ENCODE measurements at places on chromosomes 1 and 21.

- peaks cover 9% of the 10 kb centered on the region for H3K4me1 ChIP-seq
- H3K27me3 ChIP-seq: no peaks in the 10 kb centered on the region
Observed at GRCh38 chr1:1118011-1118875, 2.4 kb upstream of the C1orf159 start.

- no peak for DNase-seq
- no peak overlapping the region for H3K27ac ChIP-seq
- H3K4me1 ChIP-seq: no peaks in the 10 kb centered on the region
- H3K27me3 ChIP-seq: no peaks in the 10 kb centered on the region
- no peak overlapping the region for H3K4me3 ChIP-seq
Observed at GRCh38 chr1:173224280-173224892, 17.3 kb upstream of the TNFSF4 start.

DNA sequence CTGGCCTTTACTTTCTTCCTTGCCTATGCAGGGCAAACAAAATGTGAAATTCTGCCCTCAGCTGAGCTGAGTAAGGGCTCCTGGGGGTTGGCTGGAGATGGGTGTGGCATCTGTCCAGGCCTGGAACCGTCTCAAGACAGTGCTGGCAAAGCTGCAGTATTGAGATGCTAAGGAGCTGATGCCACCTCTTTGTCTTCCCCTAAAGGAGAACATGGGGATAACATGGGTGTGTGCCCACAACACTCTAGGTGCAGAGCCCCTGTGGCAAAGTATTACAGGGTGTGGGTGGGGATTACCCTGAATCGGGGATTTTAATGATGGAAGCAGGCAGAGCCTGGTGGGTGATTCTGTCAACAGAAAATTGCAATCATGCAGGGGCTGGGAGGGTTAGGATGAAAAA lies 2.5 kb upstream of the ST3GAL3 start:
- H3K27ac ChIP-seq: no peak overlapping the region
- peaks cover 7% of the 10 kb centered on the region for H3K36me3 ChIP-seq
- peaks cover 18% of the 10 kb centered on the region for H3K4me1 ChIP-seq
- H3K4me3 ChIP-seq: no peak overlapping the region
- no peaks in the 10 kb centered on the region for H3K27me3 ChIP-seq

GRCh38 chr1:212007886-212008285 lies 27.5 kb downstream of the INTS7 start:
- H3K4me3 ChIP-seq: no peak overlapping the region
- peaks cover 3% of the 10 kb centered on the region for H3K4me1 ChIP-seq
- no peaks in the 10 kb centered on the region for H3K27me3 ChIP-seq
- peaks cover 29% of the 10 kb centered on the region for H3K36me3 ChIP-seq
- H3K27ac ChIP-seq: no peak overlapping the region
- no peak for DNase-seq

DNA sequence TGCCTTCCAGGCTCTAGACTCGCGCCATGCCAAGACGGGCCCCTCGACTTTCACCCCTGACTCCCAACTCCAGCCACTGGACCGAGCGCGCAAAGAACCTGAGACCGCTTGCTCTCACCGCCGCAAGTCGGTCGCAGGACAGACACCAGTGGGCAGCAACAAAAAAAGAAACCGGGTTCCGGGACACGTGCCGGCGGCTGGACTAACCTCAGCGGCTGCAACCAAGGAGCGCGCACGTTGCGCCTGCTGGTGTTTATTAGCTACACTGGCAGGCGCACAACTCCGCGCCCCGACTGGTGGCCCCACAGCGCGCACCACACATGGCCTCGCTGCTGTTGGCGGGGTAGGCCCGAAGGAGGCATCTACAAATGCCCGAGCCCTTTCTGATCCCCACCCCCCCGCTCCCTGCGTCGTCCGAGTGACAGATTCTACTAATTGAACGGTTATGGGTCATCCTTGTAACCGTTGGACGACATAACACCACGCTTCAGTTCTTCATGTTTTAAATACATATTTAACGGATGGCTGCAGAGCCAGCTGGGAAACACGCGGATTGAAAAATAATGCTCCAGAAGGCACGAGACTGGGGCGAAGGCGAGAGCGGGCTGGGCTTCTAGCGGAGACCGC lies 2.0 kb upstream of the OLIG2 start:
- DNase-seq: no peak
- no peaks in the 10 kb centered on the region for H3K36me3 ChIP-seq
- H3K27ac ChIP-seq: no peak overlapping the region

GRCh38 chr1:58104960-58105359 lies 441.6 kb downstream of the OMA1 start:
- no peak overlapping the region for H3K27ac ChIP-seq
- no peaks in the 10 kb centered on the region for H3K36me3 ChIP-seq
- H3K4me1 ChIP-seq: no peaks in the 10 kb centered on the region
- no peak overlapping the region for H3K4me3 ChIP-seq
- no peaks in the 10 kb centered on the region for H3K27me3 ChIP-seq

DNA sequence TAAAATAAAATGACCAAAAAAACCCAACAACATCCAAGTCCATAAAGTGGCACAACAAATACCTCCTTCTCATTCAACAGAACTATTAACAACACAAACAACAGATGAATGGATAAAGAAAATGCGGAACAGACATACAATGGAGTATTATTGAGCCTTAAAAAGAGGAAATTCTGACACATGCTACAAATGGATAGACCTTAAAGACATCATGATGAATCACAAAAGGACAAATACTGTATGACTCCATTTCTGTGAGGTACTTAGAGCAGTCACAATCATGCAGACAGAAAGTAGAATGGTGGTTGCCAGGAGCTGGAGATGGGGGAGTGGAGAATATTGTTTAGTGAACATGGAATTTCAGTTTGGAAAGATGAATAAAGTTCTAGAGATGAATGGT lies 42.6 kb downstream of the EYA3 start:
- H3K27ac ChIP-seq: no peak overlapping the region
- no peak overlapping the region for H3K4me3 ChIP-seq
- no peak for DNase-seq
- no peaks in the 10 kb centered on the region for H3K4me1 ChIP-seq

DNA sequence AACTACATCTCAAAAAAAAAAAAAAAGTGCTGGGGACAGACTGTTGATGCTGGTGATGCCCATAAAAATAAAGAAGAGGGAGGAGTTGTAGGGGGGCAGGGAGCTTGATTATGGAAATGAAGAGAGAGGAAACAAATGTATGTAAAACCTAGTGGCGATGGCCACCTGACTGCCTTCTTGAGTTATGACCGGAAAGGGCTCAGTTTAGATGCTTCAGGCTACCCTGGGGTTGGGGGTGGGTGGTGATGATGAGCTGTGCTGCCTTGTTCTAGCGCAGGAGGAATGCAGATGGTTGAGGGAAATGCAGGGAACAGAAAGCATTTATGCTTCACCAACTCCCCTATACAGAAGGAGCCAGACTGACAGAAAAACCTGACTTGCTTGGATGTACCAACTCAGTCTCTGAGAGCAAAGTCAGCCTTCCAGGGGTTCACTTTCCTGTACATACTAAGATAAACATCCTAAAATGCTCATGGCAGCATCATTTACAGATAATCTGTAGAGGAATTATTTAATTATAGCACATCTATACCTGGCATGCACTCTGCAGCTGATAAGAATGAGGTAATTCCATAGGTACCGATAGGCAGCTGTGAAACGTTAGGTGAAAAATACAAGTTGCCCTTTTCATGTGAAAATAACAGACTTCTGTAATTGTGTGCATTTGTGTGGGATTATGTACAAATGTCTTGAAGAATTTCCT lies 8.0 kb upstream of the BCAR3 start:
- peaks cover 27% of the 10 kb centered on the region for H3K4me1 ChIP-seq
- H3K4me3 ChIP-seq: no peak overlapping the region
- DNase-seq: no peak
- H3K27ac ChIP-seq: peak overlapping the region; percentile 44

DNA sequence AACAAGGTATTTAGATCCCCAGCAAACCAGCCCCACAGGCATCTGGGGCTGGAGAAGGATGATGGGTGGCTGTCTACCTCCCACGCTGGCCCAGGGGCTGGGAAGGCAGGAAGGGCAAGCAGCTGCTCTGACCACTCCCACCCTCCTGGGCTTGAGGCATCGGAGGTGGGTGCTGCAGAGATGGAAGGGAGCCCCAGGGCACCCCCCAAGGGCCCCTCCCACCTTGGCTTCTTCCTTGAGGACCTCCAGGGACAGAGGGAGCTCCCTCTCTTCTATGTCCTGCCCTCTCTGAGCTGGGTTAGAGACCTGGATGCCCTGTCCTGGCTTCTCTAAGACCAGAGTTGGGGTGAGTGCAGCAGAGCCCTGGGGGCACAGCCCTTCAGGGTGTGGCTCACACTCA lies 3.1 kb downstream of the CD52 start:
- no peak overlapping the region for H3K4me3 ChIP-seq
- H3K27me3 ChIP-seq: no peaks in the 10 kb centered on the region
- H3K4me1 ChIP-seq: no peaks in the 10 kb centered on the region
- DNase-seq: no peak
- no peaks in the 10 kb centered on the region for H3K36me3 ChIP-seq

GRCh38 chr1:182629080-182629479 lies 24.9 kb upstream of the RGS16 start:
- H3K36me3 ChIP-seq: no peaks in the 10 kb centered on the region
- H3K27me3 ChIP-seq: 0 out of 2 replicates have a peak, but pooled peaks cover 2% of the 10 kb centered on the region
- H3K4me3 ChIP-seq: no peak overlapping the region
- no peaks in the 10 kb centered on the region for H3K4me1 ChIP-seq
- H3K27ac ChIP-seq: no peak overlapping the region

DNA sequence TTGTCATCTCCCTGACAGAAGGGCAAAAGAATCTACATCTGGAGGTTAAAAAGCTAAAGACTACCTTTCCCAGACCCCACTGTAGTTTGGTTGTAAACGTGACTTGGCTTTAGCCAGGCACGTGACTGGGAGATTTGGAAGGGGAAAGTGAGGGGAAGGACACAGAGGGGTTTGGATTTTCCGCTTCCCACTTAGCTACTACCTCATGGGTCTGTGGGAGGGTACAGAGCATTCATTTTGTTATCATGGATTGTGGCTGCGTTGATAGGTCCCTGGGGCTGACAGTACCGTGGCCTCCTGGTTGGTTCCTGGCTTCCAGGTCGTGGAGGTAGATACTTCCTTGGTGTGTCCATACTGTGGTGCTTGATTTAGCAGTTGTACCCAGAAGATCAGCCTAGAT lies 2.6 kb downstream of the CHD1L start:
- no peaks in the 10 kb centered on the region for H3K27me3 ChIP-seq
- H3K36me3 ChIP-seq: peaks cover 5% of the 10 kb centered on the region
- no peak overlapping the region for H3K27ac ChIP-seq
- H3K4me1 ChIP-seq: peaks cover 12% of the 10 kb centered on the region
- no peak overlapping the region for H3K4me3 ChIP-seq

GRCh38 chr1:91744953-91745639 lies 140.9 kb downstream of the TGFBR3 start:
- no peaks in the 10 kb centered on the region for H3K27me3 ChIP-seq
- H3K27ac ChIP-seq: peak overlapping the region; percentile 64
- no peak overlapping the region for H3K4me3 ChIP-seq

DNA sequence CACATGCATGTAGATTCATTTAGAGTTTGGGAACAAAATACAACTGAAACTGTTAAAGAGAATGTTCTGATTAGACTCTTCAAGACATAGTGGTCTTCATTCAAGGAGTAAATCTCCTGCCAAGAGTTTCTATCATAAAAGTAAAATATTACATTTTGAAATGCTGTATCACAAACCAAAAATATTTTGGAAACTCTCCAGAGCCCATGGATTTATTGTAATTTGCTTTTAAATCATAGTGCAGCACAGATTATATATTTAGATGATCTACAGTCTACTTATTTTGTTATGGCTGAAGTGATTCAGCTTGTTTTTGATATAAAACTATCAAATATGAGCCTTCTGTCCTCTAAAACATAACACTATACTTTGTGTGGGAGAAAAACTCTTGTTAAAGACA lies 105.3 kb downstream of the DISP1 start:
- no peaks in the 10 kb centered on the region for H3K4me1 ChIP-seq
- no peaks in the 10 kb centered on the region for H3K36me3 ChIP-seq
- DNase-seq: no peak
- H3K27ac ChIP-seq: no peak overlapping the region
- H3K27me3 ChIP-seq: no peaks in the 10 kb centered on the region

GRCh38 chr1:87464022-87464490 lies 135.4 kb downstream of the LMO4 start:
- no peak for DNase-seq
- no peak overlapping the region for H3K4me3 ChIP-seq
- no peaks in the 10 kb centered on the region for H3K36me3 ChIP-seq

- no peaks in the 10 kb centered on the region for H3K36me3 ChIP-seq
- no peak overlapping the region for H3K27ac ChIP-seq
- DNase-seq: no peak
- no peak overlapping the region for H3K4me3 ChIP-seq
- no peaks in the 10 kb centered on the region for H3K27me3 ChIP-seq
Observed at GRCh38 chr1:29549001-29549400, 312.7 kb downstream of the PTPRU start.

DNA sequence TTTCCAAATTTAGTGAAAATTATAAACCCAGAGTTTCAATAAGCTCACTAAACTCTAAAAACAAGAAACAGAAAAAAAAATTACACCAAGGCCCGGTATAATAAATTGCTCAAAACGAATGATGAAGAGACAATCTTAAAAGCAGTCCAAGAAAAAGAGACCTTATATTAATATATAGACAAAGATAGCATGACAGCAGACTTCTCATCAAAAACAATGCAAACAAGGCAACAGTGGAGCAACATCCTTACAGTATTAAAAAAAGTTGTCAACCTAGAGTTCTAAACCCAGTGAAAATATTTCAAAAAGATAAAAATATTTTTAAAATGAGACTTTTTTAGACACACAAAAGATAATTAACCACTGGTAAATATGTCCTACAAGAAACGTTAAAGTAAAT lies 46.7 kb downstream of the KIFAP3 start:
- H3K4me1 ChIP-seq: no peaks in the 10 kb centered on the region
- DNase-seq: no peak
- H3K36me3 ChIP-seq: no peaks in the 10 kb centered on the region
- no peak overlapping the region for H3K4me3 ChIP-seq

- no peak overlapping the region for H3K27ac ChIP-seq
- no peaks in the 10 kb centered on the region for H3K27me3 ChIP-seq
- no peak overlapping the region for H3K4me3 ChIP-seq
Observed at GRCh38 chr1:242467556-242468145, 56.8 kb downstream of the PLD5 start.

- peaks cover 8% of the 10 kb centered on the region for H3K4me1 ChIP-seq
- no peaks in the 10 kb centered on the region for H3K36me3 ChIP-seq
- H3K4me3 ChIP-seq: no peak overlapping the region
Observed at GRCh38 chr1:67544921-67545320, 114.7 kb upstream of the SERBP1 start.

DNA sequence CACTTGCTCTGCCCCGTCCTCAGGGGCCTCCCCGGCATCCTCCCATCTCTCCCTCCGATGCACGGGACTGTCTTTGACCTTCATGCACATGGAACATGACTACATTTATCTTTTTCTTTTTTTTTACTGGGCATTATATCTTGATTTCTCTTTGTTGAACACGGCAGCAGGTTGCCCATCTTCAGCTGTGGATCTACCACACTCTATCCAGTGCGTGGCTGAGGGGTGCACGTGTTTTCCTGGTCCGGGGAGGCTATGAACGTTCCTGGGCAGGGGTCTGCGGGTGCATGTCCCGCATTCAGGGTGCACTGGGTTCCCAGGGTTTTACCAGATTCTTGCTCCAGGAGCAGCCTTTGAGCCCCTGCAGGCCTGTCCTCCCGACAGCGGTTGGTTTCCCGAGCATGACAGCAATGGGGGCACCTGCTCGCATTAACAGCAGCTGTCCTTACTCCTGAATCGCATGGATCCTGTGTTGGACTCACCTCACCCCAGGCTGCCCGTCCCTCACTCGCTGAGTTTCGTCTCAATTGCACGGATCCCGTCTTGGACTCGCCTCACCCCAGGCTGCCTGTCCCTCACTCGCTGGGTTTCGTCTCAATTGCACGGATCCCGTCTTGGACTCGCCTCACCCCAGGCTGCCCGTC lies 7.4 kb downstream of the POFUT2 start:
- no peaks in the 10 kb centered on the region for H3K4me1 ChIP-seq
- H3K4me3 ChIP-seq: no peak overlapping the region
- no peaks in the 10 kb centered on the region for H3K27me3 ChIP-seq
- peaks cover 6% of the 10 kb centered on the region for H3K36me3 ChIP-seq
- H3K27ac ChIP-seq: no peak overlapping the region
- no peak for DNase-seq
